ENCODE measurements at places on chromosomes 4 and X.

DNA sequence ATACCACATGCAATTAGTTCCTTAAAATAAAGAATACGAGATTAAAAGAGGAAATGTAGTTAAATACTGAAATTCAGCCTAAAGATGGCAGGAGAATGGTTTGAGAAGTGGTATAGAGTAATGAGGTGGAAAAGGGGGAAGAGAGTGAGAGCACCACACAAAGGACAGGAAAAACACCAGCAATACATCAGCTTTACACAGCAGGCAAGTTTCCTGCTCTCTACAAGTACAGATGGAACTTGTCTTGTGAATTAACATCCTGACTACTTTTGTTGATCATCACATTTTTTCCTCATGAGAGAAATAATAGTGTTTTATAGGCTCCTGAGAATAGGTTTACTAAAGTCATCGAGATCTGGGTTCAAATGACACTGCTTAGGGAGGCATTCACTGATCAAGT, 2.9 kb upstream of the UNC5C start:
- DNase-seq = no peak

DNA sequence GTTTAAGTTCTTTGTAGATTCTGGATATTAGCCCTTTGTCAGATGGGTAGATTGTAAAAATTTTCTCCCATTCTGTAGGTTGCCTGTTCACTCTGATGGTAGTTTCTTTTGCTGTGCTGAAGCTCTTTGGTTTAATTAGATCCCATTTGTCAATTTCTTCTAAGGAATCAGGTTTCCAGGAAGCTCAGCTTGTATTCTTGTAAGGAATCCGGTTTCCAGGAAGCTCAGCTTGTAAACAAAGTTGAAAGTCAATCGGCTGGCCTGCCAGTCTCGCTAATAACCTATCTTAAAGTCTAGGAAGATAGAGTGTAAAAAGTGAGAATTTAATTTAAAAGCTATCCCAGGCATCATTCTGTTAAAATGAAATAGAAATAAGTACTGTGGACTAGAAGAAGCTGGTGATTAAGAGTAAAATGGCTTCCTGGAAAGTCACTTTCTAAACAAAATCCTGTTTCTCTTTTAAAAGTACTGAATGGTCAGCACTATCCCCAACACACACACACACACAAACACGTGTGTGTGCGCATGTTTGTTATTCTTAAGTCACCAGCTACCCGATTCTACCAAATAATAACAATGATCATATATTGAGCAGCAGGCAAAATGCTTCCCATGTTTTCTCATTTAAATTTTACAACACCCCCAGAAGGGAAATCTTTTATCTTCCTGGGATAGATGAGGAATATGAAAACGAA, 171.7 kb downstream of the PAPSS1 start:
- peak; percentile 65 for DNase-seq

- DNase-seq = no peak
These were observed 477.2 kb upstream of the INTU start for GRCh38 chr4:127155555-127155954.

- no peak for DNase-seq
These were observed 2.5 kb upstream of the TDO2 start for GRCh38 chr4:155901013-155901412.

GRCh38 chr4:188975271-188975670, 836.0 kb downstream of the TRIML1 start:
- peak; percentile 30 for DNase-seq

- DNase-seq = no peak
These were observed 107.2 kb upstream of the LIMCH1 start for GRCh38 chr4:41430792-41431191.

DNA sequence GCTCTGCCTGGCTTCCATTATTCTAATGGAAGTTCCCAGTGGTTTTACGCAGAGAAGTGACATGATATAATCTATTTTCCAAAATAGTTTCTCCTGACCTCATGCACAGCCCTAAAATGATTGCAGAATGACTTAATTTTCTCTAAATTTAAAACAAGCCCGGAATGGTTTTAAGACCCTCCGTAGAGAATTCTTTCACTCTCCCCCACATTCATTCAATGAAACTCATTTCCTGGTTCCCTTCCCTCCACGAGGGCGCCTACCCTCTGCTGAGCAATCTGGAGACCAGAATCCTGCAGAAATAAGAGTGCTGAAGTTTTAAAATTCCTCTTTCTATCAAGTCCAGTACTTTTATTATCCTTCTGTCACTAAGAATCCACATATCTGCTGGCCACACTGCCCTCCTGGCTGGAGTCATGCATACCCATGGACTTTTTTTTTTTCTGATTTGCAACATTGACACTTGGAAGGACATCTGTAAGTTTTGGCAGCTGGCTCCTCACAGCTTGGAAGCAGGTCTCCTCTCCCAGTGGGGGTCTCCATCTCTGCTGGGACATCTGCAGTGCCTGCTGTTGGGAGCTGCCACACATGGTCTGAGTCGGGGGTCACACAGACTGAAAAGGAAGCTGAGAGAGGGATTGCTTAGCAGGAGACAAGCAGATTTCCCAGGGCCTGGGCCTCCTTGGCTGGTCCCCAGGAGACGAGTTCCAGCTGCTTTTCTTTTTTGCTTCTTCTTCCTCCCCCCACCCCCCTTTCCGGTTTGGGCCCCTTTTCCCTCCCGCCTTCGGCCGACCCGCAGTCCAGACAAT, 86.1 kb downstream of the SOWAHB start:
- DNase-seq = peak; percentile 74

GRCh38 chr4:88144048-88144447, 14.4 kb downstream of the ABCG2 start:
- DNase-seq = peak; percentile 85

GRCh38 chr4:137283737-137284136, 248.6 kb downstream of the PCDH18 start:
- DNase-seq = peak; percentile 30

DNA sequence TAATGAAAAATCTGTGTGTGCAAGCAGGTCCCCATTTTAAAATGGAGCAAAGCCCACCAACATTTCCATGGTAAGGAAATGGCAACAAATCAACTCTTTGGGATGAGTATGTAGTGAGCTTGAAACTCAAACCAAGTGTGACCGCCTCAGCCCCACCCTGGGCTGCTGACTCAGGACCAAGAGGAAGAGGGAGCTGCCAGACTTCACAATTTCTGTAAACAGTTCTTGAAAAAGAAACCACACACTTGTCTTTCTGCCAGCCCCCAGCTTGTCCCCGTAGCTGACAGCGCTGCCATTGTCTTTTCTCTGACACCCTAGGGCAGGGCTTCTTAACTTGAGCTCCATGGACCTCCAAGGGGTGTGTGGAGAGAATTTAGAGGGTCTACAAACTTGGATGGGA, 10.3 kb downstream of the RTL5 start:
- DNase-seq = no peak

DNA sequence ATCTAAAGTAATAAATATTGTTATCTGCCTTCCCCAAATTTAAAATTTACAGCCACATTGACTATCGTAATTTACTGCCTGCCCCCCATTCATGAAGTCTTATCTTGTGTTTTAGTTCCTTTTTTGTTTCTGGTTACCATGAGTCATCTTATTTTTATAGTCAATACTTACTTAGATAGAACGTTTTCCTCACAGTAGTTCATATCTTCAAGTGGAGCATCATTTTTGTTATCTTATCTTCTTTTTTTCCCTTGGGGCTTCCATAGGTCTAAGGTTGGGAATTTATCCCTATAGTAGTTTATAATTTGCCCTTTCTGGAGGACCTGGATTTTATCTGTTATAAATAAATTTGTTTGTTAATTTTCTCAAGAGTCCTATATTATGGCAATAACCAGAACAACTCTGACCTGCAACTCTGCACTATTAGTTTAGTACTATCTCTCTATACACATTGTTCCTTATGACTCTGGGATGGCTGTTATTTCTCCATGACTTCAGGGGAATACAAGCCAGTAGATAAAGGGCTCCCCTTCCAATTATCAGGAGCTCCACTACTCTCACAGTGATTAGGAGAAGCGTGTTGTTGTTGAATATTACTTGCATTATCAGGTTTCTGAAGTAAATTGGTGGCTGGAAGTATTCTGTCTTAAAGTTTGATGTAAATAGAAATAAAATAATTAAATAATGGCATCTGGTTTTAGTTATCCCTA, 330.6 kb downstream of the GALNTL6 start:
- peak; percentile 34 for DNase-seq

GRCh38 chr4:176030391-176030790, 35.2 kb upstream of the WDR17 start:
- no peak for DNase-seq

DNA sequence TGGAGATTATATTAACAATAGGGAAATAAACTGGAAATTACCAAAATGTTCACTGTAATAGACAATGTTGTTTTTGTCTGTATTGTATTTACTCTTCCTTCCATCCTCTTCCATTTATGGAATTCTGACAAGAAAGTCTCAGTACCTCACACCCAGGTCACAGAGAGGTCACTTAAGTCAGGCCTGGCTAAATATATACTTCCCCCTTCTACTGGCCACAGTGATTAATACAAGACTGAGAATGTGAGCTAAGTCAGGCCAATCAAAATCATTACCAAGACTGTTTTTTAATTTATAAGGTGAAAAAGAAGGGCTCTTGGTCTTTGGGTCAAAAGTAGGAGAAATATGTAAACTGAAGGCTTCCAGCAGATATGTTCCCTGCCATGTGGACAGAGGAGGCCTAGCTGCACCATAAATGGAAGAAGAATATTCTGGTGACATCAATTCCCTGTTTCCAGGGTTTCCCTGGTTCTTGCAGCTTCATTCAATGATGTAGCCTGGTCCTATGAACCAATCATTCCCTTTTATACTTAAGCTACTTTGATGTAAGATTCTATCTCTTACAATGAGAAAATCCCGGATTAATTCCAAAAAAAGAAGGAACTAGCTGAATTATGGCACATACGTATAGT, 64.3 kb downstream of the LRBA start:
- no peak for DNase-seq

- no peak for DNase-seq
These were observed 127.3 kb upstream of the CPEB2 start for GRCh38 chr4:14874990-14875389.

- DNase-seq = no peak
These were observed 20.9 kb downstream of the GPAT3 start for GRCh38 chr4:83556816-83557215.

GRCh38 chr4:170011921-170012628, 14.1 kb downstream of the MFAP3L start:
- DNase-seq = no peak

GRCh38 chr4:164138521-164138920, 615.4 kb upstream of the SMIM31 start:
- no peak for DNase-seq

- no peak for DNase-seq
These were observed 165.8 kb upstream of the CYSLTR1 start for GRCh38 chrX:78493180-78493579.

- DNase-seq = no peak
These were observed 29.3 kb upstream of the FAM47C start for GRCh38 chrX:36978886-36979285.

DNA sequence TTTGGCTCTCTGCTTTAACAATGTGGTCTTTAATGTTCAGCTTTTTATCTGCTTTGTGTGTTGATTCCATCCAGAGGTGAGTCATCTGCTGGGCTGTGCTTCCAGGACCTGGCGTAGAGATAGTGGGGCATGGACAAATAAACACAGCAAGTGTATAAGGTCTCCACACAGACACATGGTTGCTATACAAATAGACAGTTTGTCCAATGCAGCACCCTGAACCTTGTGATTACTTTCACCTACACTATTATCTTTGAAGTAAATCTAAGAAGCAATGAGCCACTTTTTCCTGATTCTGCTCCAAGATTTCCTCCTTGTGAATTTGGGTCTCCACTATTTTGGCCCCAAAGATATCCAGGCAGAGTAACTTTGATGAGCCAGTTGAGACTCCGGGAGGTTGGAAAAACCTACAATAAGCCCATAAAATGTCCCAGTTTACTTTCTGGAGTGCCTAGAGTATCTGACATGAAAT, 12.1 kb downstream of the PPARGC1A start:
- DNase-seq = peak; percentile 57

GRCh38 chrX:134821901-134822300, 163.6 kb upstream of the PLAC1 start:
- DNase-seq = peak; percentile 57

DNA sequence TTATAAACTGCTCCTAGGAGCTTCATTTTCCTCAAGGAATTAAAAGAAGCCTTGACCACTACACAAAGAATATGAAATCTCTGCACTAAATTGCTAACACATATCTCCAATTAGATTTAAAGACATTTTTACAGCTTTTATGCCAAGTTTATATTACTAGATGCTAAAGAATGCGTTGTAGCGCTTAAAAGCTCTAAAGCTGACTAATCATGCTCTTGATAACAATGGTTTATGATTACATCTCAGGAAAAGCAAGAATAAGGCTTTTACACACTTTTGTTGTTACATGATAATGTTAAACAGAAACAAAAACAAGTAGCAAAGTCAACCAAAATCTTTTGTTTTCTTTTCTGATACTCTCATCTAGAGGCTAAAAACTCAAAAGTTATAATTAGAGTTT, 44.7 kb downstream of the SLC10A7 start:
- DNase-seq = no peak

DNA sequence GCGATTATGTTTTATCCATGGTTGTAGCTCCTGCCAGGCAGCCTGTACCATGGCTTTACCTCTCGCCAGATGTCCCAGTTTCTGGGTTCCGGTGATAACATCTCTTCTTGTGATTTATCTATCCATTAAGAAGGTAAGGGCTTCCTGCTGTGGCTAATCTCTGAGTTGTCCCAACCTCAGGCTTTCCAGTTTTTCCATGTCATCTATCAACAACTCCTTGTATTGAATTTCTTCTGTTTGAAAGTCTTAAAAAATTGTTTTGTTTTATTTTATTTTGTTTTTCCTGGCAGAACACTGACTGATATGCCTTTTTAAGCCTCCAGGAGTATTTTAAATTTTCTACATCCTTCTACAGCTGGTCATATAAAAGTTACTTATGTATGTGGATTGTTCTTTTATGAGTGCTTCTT, 241.9 kb downstream of the ANTXR2 start:
- DNase-seq = peak; percentile 77

DNA sequence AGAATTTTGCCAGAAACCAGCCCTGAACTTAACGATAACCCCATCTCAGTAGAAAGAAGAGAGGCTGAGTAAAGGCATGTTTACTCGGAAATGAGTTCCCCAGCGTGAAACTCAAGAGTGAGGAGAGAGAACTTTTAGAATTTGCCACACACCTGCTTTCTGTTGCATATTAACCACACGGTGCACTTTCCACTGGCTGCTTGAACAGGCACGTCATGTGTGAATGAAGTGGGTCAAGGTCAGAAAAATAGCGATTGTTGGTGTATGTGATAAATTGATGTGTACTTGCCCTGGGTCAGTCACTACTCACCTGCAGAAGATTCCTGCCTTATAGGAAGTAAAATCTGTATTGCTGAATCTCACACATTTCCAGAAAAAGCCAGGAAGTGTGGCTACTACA, 395.7 kb downstream of the TRIML1 start:
- no peak for DNase-seq

GRCh38 chrX:74449322-74449936, 28.1 kb downstream of the SLC16A2 start:
- DNase-seq = no peak

GRCh38 chrX:135528254-135528653, 7.8 kb downstream of the INTS6L start:
- no peak for DNase-seq

- DNase-seq = no peak
These were observed 301.9 kb downstream of the BMPR1B start for GRCh38 chr4:95059663-95060062.

- DNase-seq = no peak
These were observed 149.6 kb downstream of the INPP4B start for GRCh38 chr4:142696334-142697122.

Measured in mesendoderm (in vitro differentiated cells).